Aorta (tissue), 5 donors: ENCODE measurements at places on chromosomes 3 and 15. TPM values are rescaled to one million over a fixed set of nuclear protein-coding genes. Genes with fewer than 3 reads are reported as not detected.

DNA sequence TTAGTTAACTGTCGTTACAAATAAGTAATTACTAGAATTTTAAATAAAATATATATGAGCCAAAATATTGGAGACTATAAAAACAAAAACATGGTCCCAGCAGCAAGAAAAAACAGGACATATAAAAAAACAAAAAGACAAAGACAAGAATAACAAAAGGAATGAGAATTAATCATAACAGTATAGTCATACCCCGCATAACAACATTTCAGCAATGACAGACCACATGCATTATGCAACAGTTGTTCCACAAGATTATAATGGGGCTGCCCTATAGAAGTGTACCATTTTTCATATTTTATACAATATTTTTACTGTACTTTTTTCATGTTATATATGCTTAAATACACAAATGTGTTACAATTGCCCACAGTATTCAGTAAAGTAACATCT, 5.6 kb downstream of the HLTF start:
- no peak for DNase-seq
- H3K27me3 ChIP-seq, result no peaks in the 10 kb centered on the region
- no peaks in the 10 kb centered on the region for H3K4me1 ChIP-seq
- H3K36me3 ChIP-seq, result no peaks in the 10 kb centered on the region

DNA sequence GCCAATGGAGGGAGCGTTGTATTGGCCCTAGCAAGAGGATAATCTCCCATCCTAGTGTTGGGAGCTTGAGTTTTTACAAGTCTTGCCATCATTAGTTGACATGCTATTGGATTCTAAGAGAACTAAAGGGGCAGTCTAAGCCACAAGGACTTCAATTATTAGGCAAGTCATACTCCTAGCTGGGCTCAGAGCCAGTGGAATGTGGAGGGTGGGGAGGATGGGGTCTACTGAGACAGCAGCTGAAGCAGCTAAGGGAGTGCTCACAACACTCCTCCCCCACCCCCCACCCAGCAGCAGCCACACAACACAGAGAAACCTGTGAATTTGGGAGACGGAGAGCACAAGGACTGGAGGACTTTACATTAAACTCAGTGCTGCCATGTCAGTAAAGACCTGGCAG, 27.9 kb downstream of the FRG2C start:
- H3K4me1 ChIP-seq, result no peaks in the 10 kb centered on the region
- no peak overlapping the region for H3K27ac ChIP-seq
- DNase-seq, result no peak
- H3K4me3 ChIP-seq, result no peak overlapping the region

DNA sequence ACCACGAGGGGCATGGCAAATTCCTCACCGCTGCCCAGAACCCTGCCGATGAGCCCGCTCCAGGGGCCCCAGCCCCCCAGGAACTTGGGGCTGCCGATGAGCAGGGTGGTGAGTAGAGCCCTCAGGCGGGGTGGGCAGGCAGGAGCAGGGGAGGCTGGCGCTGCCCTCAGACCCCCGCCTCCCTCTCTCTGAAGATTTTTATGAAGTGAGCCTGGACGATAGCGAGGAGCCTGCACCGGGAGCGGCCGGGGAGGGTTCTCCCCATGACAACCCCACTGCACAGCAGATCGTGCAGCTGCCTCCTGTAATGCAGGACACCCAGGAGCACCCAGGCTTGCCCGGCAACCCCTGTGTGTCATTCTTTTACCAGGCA, 56.7 kb upstream of the UBE2Q2 start:
- H3K4me3 ChIP-seq, result no peak overlapping the region
- no peak overlapping the region for H3K27ac ChIP-seq
- H3K27me3 ChIP-seq, result no peaks in the 10 kb centered on the region
- no peaks in the 10 kb centered on the region for H3K36me3 ChIP-seq
- no peaks in the 10 kb centered on the region for H3K4me1 ChIP-seq

- H3K4me1 ChIP-seq, result no peaks in the 10 kb centered on the region
- no peaks in the 10 kb centered on the region for H3K27me3 ChIP-seq
- H3K36me3 ChIP-seq, result no peaks in the 10 kb centered on the region
- DNase-seq, result no peak
- no peak overlapping the region for H3K27ac ChIP-seq
- no peak overlapping the region for H3K4me3 ChIP-seq
These were observed 10.4 kb downstream of the THBS1 start for GRCh38 chr15:39591141-39591895.

- DNase-seq, result no peak
- H3K27me3 ChIP-seq, result no peaks in the 10 kb centered on the region
- H3K36me3 ChIP-seq, result no peaks in the 10 kb centered on the region
- H3K27ac ChIP-seq, result no peak overlapping the region
These were observed 428.9 kb downstream of the NLGN1 start for GRCh38 chr3:173826416-173826815.

GRCh38 chr3:110139821-110140220, 802.5 kb upstream of the DPPA4 start:
- no peak for DNase-seq
- H3K27ac ChIP-seq, result peak overlapping the region; percentile 15
- no peaks in the 10 kb centered on the region for H3K36me3 ChIP-seq
- no peak overlapping the region for H3K4me3 ChIP-seq
- no peaks in the 10 kb centered on the region for H3K27me3 ChIP-seq
- no peaks in the 10 kb centered on the region for H3K4me1 ChIP-seq

DNA sequence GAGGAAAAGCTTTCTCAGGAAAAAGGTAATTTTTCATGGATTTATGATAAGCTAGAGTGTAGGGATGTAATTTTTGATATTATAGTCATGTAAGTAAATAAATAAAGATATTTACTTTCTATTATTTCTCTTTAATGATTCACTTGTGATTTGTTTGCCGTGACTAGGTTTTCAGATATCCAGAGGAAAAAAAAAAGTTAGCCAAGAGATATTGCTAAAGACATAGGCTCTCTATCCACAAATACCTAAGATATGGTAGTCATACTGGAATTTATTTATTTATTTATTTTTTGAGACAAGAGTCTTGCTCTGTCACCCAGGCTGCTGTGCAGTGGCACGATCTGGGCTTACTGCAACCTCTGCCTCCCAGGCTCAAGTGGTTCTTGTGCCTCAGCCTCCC, 59.9 kb downstream of the AP4E1 start:
- no peak overlapping the region for H3K27ac ChIP-seq
- H3K36me3 ChIP-seq, result no peaks in the 10 kb centered on the region
- H3K4me3 ChIP-seq, result no peak overlapping the region
- no peaks in the 10 kb centered on the region for H3K27me3 ChIP-seq
- H3K4me1 ChIP-seq, result no peaks in the 10 kb centered on the region

DNA sequence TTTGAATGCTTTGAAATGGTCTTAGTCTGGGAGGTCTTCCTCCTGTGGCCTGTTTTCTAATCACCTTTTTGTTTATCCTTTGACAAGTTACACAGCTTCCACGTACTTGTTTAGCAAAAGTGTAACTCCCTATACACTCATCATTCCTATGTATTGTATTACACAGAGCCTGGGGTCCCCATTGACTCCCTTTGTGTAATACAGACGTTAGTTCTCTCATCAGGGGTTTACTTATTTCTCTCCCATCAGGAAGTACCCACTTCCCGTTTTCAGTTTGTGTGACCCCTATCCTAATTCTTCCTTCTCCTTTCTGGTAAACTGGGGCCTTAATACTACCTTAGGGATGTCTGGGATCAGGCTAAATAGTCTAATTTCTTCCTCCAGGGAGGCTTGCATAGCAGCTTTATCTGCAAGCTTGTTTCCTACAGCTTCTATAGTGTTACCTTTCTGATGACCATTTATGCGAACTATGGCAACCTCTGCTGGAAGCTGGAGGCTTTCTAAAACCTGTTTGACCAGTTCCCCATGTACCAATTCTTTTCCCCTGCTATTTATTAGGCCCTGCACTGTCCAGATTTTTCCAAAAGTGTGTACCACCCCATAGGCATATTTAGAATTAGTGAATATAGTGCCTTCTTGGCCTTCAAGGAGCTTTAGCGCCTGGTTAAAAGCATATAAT, 22.4 kb downstream of the ARL8B start:
- H3K27me3 ChIP-seq, result no peaks in the 10 kb centered on the region
- no peak overlapping the region for H3K4me3 ChIP-seq
- DNase-seq, result no peak
- no peaks in the 10 kb centered on the region for H3K4me1 ChIP-seq
- no peaks in the 10 kb centered on the region for H3K36me3 ChIP-seq
- H3K27ac ChIP-seq, result no peak overlapping the region

GRCh38 chr15:22831473-22831872, 7.0 kb upstream of the NIPA2 start:
- H3K36me3 ChIP-seq, result peaks cover 2% of the 10 kb centered on the region
- no peak for DNase-seq
- no peak overlapping the region for H3K4me3 ChIP-seq
- H3K4me1 ChIP-seq, result no peaks in the 10 kb centered on the region
- H3K27ac ChIP-seq, result no peak overlapping the region

DNA sequence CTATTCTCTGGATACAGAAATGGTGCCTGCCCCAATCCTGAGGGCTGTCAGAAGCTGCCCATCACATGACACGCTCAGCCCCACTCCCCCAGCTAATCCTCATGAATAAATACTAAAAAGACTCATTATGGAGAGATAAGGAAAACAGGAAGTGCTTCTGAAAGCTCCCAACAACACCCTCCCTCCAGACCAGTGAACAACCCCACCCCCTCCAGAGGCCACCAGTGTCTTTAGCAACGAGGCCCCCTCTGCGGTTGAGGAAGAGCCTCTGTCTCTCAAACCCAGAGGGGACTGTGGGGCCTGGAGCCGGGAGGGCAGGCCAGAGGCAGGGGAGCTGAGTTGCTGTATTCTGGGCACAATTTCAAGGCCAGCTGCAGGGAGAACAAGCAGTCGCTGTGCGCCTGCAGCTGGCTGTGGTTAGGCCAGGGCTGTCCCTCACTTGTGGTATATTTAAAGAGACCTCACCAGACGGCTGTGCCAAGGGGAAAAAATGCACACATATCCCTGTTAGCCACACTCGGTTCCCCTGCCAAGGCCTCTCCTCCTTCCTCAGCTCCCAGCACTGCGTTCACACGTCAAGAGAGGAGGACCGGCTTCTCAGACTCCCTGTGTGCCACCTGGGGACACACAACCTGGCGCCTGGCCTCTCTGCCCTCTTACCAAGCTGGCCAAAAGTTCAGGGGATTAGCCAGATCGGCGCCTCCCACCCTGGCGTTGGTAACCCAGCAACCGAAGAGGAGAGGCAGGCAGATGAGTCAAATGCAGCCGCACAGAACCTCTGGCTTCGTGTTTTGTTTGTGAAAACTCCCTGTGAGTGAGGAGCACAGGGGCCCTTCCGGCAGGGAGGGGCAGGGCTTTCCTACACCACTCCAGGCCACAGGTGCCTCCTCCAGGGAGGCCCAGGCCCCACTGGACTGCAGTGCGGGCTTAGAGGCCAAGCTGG, 101.2 kb upstream of the ETV5 start:
- peak; percentile 70 for DNase-seq
- H3K27me3 ChIP-seq, result no peaks in the 10 kb centered on the region
- H3K4me1 ChIP-seq, result peaks cover 4% of the 10 kb centered on the region
- H3K4me3 ChIP-seq, result no peak overlapping the region
- H3K27ac ChIP-seq, result no peak overlapping the region

GRCh38 chr3:194224471-194225417, 88.8 kb downstream of the HES1 start:
- H3K27me3 ChIP-seq, result no peaks in the 10 kb centered on the region
- no peaks in the 10 kb centered on the region for H3K4me1 ChIP-seq
- no peaks in the 10 kb centered on the region for H3K36me3 ChIP-seq
- no peak for DNase-seq

DNA sequence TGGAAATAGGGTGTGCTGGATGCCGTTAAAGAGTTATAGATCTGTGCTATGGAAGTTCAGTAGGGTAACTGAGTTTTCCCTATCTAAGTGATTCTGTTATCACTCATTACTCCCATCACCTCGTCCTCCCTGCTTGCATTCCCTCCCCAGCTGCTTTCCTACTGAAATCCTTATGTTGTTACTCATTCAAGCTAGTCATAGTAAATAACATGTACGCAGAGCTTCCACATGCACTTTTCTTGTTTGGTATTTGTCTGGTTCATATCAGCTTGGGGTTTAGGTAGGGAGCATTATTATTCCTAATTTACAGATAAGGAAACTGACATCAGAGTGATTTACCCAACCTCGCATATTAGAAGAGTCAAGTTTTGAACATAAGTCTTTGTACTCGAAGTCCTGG, 135.1 kb downstream of the HCN4 start:
- no peaks in the 10 kb centered on the region for H3K36me3 ChIP-seq
- no peak overlapping the region for H3K27ac ChIP-seq
- no peaks in the 10 kb centered on the region for H3K27me3 ChIP-seq
- H3K4me1 ChIP-seq, result no peaks in the 10 kb centered on the region
- no peak for DNase-seq

DNA sequence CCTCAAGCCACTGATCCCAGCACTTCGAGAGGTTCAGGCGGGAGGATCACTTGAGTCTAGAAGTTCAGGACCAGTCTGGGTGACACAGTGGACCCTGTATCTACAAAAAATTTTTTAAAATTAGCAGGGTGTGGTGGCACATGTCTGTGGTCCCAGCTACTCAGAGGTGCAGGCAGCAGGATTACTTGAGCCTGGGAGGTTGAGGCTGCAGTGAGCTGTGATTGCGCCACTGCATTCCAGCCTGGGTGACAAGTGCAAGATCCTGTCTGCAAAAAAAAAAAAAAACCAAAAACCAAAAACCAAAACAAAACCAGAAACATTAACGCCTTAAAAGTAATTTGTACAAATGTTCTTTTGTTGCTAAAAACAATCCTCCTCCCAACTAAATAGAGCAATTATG, 27.9 kb upstream of the SLC12A8 start:
- no peak overlapping the region for H3K4me3 ChIP-seq
- DNase-seq, result no peak
- H3K27me3 ChIP-seq, result no peaks in the 10 kb centered on the region

DNA sequence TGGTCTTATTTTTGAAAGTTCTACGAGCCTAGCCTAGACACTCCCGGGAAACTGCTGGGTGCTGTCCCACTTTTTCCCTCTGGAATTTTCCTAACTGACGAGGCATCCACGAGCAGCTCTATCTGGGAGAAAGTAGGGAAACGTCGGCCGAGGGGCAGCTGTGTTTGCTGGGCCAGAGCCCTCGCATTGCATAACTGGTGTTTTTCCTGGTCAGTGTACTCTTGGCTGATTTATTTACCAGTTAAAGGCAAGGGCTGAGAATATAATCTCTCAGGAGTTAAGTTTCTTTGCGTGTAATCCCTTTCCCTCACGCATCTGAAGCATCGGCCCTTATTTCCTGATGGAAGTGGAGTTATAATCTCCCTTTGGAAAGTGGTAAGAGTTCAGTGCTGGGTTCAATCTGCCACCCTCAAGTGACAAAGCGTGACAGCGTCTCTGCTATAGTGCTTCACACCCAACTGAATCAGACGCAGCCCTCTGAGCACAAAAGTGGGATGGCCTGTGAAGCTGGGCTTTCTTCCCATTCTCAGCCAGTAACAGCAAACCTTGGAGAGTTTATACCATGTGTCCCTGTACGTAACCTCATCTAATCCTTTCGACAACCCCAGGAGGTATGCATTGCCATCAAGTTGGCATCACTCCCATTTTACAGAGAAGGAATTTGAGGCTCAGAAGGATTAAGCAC, 311.5 kb downstream of the RORA start:
- H3K4me3 ChIP-seq, result no peak overlapping the region
- no peaks in the 10 kb centered on the region for H3K4me1 ChIP-seq
- no peaks in the 10 kb centered on the region for H3K36me3 ChIP-seq

Gene CLRN1
- total RNA-seq, result not detected

Gene MESP2
- not detected for total RNA-seq

Gene CELF6
- 1.9 TPM for total RNA-seq

Gene NFKBIZ
- total RNA-seq, result 109 TPM

Gene SLCO2A1
- 101 TPM for total RNA-seq

Gene NECTIN3
- 32.2 TPM for total RNA-seq

Gene ADPRH
- total RNA-seq, result 13.6 TPM
